ENCODE measurements at places on chromosomes 16 and 17.

DNA sequence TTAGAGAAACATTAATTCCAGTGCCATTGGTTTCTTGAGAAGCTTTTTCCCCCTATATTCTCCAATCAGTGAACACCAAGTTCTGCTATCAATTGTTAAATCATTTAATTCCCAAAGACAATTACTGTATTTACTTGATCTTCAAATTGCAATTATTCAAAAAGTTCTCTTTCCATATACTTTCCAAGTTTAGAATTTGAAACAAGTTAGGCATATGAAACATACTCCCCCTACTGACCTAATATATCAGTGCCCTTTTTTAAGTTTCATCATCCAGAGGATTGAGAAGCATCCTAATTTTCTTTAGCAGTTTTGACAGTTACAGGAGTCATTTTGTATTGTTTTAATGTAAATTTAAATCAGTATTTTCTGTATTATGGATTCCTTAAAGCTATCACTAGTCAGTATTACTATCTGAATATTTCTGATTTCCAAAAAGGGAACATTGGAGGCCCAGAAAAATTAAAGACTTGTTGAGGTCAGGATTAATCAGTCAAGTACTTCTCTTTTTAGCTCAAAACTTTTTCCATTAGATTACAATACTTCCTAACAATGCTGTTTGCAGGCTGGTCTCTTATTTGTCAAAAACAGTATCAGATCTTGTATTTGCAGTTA lies 16.3 kb downstream of the MEIOC start:
- no peaks in the 10 kb centered on the region for H3K27me3 ChIP-seq
- no peaks in the 10 kb centered on the region for H3K4me1 ChIP-seq
- no peaks in the 10 kb centered on the region for H3K36me3 ChIP-seq
- no peak for DNase-seq
- H3K4me3 ChIP-seq, result no peak overlapping the region
- no peak overlapping the region for H3K27ac ChIP-seq

- H3K4me1 ChIP-seq, result peaks cover 8% of the 10 kb centered on the region
- no peak overlapping the region for H3K4me3 ChIP-seq
These were observed 71.0 kb downstream of the COPRS start for GRCh38 chr17:31787857-31788570.

- no peak overlapping the region for H3K4me3 ChIP-seq
- DNase-seq, result no peak
- peaks cover 27% of the 10 kb centered on the region for H3K4me1 ChIP-seq
These were observed 26.3 kb downstream of the MARCHF10 start for GRCh38 chr17:62781831-62782251.

- H3K27ac ChIP-seq, result no peak overlapping the region
- H3K27me3 ChIP-seq, result peaks cover 53% of the 10 kb centered on the region
These were observed 56.9 kb upstream of the RBFOX3 start for GRCh38 chr17:79667746-79668145.

DNA sequence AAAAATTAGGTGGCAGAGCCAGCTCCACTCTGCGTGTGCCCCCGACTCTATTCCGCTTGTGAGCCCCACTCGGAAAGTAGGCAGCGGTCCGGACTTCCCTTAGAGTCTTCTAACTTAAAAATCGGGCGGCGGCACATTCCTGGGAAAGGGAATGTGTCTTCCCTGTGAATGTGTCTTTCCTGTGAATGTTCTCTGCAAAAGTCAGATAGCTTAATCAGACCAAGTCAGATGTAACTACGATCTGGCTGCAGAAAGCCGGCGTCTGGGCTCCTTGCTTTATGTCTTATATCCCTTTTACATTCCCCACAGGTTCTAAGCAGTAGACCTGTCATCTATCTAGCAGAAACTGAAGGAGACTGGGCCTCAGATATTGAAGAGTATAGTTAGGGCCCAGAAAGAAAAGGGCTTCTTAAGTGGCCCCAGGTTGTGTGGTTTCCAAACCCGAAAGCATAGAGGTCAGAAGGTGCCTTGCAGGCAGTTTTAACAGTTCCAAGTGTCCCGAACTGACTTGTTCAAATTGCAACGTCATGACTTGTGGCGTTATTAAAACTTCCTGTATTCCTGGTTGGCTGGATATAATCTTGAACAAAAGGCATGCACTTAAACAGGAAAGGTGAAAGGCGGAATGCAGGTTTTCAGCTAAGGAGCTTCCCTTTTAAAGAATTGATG lies 601 bp downstream of the PHKB start:
- H3K4me3 ChIP-seq, result peak overlapping the region; percentile 93
- peaks cover 18% of the 10 kb centered on the region for H3K4me1 ChIP-seq
- peak overlapping the region; percentile 96 for H3K27ac ChIP-seq
- no peaks in the 10 kb centered on the region for H3K36me3 ChIP-seq
- DNase-seq, result no peak

All from esophagus squamous epithelium (tissue), 5 donors.